ENCODE measurements at places on chromosomes 5 and 9.

DNA sequence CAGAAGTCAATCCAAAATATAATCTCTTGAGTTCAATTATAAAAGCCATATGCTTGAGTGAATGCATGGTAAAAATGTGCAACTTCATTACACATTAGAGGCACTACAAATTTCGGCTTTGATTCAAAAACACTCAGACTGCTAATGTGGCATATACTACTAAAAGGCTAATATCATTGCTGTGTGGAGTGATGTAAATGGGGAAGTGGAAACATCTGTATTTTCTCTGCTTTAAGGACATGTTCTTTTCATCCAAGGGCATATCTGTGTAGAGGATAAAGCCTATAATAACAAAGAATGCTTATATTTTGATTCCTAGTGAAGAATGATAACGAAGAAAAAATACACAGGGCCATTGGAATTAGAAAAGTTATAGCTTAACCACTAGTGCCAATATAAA lies 643.9 kb upstream of the ZNF608 start:
- DNase-seq = no peak

- no peak for DNase-seq
Measured at GRCh38 chr5:135254183-135254582, 144.8 kb downstream of the MACROH2A1 start.

DNA sequence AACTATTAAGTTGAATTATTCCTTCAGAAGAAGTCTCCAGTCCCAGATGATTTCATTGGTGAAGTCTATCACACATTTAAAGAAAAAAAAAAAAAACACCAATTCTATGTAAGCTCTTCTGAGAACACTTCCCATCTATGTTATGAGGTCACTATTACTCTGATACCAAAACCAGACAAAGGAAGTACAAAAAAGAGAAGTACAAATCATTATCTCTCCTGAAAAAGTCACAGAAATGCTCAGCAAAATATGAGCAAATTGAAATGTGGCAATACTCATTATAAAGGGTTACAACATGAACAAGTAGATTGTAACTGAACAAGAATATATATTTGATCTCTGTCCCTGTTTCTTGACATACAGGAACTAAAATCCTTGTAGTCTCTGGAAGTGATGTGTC lies 280.4 kb downstream of the TLE1 start:
- no peak for DNase-seq

- DNase-seq = no peak
Measured at GRCh38 chr5:158819840-158820620, 279.7 kb downstream of the EBF1 start.

Measured in activated naive CD4-positive, alpha-beta T cell treated with anti-CD3 and anti-CD28 coated beads, Interleukin-2, amount 50 U/mL, for 72 hours (primary cell).